ENCODE measurements at places on chromosomes 2 and 18.

DNA sequence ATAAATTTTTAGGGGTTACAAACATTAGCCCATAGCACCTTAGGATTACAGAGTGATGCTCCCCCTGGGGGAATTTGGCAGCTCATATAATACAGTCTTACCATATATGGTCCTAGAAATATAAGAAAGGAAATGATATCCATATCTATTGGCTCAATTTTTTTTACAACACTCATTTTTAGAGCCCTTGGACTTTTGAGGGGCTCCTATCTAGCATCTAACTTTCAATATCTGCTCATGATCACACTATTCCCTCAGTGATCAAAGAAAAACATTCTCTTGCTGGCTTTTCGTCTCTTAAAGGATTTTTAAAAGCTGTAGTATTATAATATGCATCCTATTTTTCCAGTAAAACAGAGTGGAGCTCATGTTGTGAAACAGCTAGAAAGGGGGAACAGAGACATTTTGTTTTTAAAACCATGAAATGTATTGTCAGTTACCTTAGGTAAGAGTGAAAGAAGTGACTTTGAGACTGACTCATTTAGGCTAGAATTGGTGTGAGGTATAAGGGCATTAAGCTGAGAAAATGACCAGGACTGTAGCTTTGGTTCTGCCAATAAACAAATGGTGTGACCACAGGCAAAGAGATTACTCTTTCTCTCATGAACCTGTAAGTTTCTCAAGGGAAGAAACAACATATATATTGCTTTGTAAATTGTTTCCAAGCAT lies 65.8 kb downstream of the ALPK2 start:
- DNase-seq: no peak

- DNase-seq: no peak
These were observed 43.4 kb upstream of the SMAD7 start for GRCh38 chr18:48994044-48994651.

DNA sequence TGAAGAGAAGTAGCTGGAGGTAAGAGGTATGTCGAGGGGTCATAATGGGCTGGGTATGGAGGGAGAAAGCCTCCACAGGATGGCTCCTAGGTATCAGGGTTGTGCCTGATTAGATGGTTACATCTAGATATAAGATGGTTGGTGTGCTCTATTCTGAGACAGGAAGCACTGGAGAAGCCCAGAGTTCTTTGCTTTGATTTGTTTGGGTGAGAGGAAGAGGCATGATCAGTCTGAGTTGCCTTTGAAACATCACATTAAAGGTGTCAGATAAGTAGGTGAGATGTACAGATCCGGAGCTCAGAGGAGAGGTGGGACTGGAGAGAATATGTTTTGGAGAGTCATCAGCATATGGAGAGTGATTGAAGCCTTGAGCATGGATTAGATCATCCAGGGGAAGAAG lies 74.1 kb downstream of the KLHL29 start:
- no peak for DNase-seq

- DNase-seq: no peak
These were observed 59.7 kb downstream of the CYP1B1 start for GRCh38 chr2:38016219-38016618.

GRCh38 chr2:117940436-117940835 lies 73.4 kb downstream of the CCDC93 start:
- no peak for DNase-seq

- DNase-seq: no peak
These were observed 571.7 kb upstream of the FANCL start for GRCh38 chr2:58812771-58813344.

DNA sequence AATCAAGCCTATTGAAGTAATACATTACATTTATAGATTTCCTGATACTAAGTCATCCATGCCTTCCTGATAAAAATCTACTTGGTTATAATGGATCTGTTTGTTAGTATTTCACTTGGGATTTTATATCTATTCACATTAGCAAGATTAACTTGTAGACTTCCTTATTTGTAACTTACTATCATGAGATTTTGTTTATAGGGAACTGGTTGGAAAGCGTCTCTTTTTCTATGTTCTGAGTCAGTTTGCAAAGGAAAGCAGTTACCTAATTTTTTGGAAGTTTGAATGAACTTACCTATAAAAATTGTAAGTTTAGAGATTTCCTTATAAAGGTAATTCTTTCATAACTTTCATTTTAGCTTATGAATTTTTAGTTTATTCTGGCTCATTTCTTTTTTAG lies 141.4 kb downstream of the SMAD7 start:
- no peak for DNase-seq

DNA sequence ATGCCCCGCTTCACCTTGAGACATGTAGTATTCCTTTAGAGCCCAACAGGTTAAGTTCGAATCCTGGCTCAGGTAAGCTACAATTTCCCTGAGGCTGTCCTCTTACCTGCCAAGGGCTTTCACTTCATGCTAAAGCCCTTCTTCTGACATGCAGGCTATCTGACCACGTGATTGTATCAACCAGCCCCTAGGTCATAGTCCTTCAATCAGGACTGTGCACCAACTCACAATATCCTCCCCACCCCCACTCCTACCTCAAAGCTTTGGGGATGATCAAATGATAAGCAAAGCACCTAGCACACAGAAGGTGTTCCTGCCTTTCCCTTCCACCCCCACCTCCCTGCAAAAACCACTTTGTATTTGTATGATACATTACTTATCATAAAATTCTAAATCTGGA lies 78.9 kb downstream of the AAK1 start:
- no peak for DNase-seq

DNA sequence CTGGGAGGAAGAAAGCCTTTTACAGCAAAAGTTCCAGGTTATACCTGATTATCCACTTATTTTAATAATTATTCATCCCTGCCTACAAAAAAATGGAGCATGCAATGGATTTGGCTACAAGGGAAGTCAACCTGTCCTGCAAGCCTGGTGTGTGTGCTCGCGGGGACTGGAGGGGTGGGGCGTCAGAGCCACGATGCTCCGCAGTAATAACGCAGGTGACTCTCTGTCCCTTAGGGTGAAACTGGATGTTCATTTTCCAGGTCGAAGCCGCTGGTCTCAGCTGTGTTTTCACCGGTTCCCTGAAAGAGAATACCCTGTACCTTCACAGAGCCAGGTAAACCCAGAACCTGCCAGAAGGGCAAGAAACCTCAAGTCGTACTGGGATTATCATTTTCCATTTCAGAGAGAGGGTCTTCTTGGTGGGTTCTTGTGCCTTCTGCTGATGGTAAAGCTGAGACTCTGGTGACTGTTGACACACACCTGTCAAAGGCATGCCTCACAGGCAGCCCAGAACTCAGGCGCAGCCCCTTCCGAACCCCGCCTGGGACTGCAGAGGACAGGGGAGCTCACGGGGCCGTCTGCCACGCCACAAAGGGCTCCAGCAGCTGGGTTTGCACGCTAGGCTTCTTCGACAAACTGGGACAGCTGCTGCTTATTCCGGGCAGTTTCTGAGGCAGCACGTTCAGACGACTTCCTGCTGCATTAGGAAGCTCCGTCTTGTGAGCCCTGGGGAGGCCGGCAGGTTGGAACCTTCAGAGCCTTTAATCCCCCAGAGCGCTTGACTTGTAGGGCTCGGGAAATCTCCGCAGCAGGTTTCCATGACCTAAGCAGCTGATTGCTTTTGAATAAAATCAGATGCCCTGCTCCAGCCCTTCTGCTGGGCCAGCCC lies 58.6 kb downstream of the KCNG2 start:
- DNase-seq: no peak

GRCh38 chr2:88036182-88036581 lies 19.4 kb downstream of the KRCC1 start:
- DNase-seq: no peak

GRCh38 chr2:186559848-186560247 lies 30.0 kb upstream of the ITGAV start:
- DNase-seq: no peak

GRCh38 chr2:119006441-119006840 lies 64.4 kb downstream of the MARCO start:
- DNase-seq: no peak

GRCh38 chr2:175430236-175430635 lies 248.7 kb upstream of the ATP5MC3 start:
- no peak for DNase-seq

DNA sequence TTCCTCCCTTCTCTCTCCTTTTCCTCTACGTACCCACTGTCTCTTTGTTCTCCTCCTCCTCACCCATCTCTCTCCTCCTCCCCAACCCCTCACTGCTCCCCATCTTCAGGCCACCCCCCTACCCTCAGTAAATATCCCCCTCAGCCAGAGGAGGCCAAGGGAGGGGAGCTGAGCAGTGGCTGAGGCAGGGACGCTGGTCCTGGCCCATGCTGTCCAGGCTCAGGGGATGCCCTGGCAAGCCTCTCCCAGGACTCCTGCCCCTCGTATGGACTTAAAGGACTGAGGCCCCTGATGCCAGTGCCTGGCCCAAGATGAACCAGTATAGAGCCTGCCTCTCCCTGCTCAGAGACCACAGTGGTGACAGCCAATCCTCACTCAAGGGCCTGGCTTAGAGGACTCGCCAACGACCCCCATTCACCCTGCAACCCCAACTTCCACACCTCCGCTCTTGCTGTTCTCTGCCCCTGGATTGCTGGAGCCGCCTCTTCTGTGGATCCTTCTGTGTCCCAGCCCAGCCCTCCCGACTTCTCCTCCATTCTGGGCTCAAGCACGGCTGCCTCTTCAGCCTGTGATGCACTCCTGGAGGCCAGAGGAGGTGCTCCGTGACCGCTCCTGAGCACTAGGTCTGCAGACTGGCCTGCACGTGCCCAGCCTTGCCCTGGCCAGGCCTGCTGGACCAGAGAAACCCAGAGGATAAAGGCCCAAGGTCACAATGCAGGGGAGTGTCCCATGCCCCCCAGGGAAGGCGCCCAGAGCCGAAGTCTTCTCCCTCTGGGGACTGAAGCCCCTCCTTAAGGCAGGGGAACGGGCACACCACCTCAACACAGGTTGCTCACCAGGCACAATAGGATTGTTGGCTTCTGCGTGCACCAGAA lies 9.5 kb upstream of the DUSP2 start:
- DNase-seq: no peak

- DNase-seq: no peak
These were observed 201.9 kb upstream of the APCDD1 start for GRCh38 chr18:10252494-10252893.

DNA sequence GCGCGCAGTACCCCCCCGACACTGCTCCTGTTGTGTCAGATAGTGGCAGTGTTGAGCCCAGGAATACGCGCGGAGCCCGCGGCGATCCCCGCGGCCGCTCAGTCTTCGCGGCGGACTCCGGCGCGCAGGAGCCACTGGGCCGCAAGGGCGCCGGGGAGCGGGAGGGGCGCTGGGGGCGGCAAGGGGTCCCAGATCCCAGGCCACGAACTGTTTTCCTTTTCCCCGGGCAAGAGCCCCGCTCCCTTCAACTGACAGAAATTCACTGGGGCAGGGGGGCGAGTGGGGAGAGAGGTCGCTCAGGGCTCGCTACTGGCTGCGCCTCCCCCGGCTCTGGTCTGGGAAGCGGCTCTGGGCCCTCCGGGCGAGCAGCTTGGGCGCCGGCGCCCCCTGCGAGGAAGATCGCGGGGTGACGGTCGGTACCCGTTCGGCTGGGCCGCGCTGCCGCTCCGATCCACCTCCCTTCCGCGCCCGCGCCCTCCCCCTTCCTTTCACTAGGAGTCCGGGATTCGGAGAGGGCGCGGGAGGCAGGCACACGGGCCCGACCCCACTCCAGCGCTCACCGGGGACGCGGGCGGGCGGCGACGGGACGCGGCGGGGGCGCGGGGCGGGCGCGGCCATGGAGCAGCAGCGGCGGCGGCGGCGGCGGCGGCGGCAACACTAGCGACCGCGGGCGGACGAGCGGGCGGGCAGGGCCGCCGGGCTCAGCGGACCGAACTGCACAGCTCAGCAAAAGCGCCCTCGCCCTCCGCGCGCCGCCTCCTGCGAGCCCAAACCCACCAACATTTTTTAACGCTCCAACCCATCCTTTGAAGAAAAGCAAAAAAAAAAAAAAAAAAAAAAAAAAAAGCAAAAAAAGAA lies 1.4 kb upstream of the SETBP1 start:
- DNase-seq: peak; percentile 33

GRCh38 chr2:57906152-57906732 lies 140.4 kb upstream of the VRK2 start:
- no peak for DNase-seq

DNA sequence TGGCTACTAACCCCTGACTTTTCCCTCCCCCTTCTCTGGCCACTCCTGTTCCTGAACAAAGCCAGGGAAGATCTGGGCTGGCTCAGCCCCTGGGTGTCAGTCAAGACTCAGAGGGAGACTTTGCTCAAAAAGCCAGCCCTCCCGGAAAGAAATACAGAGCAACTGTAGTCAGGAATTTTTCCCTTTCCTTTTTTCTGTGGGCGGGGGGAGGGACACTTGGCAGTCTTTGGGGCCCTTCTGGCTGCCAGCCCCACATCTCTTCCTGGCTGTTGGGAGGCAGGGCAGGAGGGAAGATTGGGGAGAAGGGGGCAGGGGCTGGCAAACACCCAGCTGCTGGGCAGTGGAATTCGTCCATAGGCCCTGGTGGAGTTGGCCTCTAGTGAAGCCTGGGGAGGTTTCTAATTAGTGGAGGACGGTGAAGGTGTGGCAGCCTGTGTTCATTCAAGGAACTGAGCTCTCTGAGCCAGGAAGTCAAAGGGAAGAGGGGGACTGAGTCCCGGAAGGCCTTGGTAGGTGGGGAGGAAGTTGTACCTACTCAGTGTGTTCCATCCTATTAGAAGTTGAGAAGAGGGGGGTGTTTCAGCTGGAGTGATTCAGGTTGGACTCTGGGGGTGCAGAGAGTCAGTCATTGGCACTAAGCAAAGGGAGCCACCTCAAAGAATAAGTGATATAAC lies 10.9 kb downstream of the IGFBP2 start:
- no peak for DNase-seq

GRCh38 chr18:51051105-51051712 lies 21.2 kb downstream of the SMAD4 start:
- no peak for DNase-seq

Measured in activated CD4-positive, alpha-beta T cell treated with anti-CD3 and anti-CD28 coated beads for 1 hour (primary cell).